Stimulated activated CD8-positive, alpha-beta memory T cell treated with anti-CD3 and anti-CD28 coated beads, Interleukin-7, amount 100 ng/mL, for 1 hour (primary cell): ENCODE measurements at places on chromosomes 3 and 15.

DNA sequence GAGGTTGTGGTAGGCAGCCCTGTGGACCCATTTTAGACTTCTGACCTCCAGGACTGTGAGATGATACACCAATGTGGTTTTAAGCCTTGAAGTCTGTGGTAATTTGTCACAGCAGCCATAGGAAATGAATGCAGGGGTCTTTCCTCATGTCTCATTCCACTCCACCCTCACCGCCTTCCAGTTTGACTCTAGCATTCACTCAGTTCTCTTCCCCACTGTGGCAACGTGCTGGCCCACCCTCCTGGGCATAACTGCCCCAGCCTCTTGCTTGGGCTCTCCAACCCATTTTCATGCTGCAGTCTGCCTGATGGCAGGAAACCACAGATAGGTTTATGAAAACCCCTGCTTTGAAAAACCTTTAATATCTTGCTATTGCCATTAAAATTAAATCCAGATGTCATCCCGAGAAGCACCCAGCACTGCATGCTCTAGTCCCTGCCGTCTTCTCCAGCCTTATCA is 7.3 kb upstream of the TRNT1 start:
- DNase-seq, result no peak

GRCh38 chr15:81098861-81099651 is 35.0 kb upstream of the CFAP161 start:
- DNase-seq, result no peak

GRCh38 chr15:85633859-85634258 is 160.9 kb downstream of the KLHL25 start:
- DNase-seq, result no peak

- DNase-seq, result no peak
These were observed 19.2 kb upstream of the GSK3B start for GRCh38 chr3:120113128-120114116.

GRCh38 chr3:157573780-157574378 is 70.7 kb upstream of the VEPH1 start:
- no peak for DNase-seq

DNA sequence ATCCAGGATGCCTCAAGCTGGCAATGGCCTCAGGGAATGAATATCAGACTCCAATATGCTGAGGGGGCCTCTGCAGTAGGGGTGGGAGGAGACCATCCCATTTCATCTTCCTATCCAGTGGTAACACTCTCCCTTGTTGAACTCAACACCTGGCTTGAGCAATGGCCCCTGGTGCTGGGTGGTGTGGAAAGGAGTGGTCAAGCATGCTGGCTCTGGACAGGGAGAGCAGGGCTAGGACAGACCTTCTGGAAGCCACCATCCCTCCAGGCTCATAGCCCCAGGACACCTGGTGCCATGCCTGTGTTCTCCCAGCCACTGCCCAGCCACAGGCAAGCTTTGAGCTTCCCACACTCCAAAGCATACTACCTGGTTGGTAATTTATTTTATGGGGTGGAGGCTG is 9.6 kb downstream of the DNAH1 start:
- no peak for DNase-seq

DNA sequence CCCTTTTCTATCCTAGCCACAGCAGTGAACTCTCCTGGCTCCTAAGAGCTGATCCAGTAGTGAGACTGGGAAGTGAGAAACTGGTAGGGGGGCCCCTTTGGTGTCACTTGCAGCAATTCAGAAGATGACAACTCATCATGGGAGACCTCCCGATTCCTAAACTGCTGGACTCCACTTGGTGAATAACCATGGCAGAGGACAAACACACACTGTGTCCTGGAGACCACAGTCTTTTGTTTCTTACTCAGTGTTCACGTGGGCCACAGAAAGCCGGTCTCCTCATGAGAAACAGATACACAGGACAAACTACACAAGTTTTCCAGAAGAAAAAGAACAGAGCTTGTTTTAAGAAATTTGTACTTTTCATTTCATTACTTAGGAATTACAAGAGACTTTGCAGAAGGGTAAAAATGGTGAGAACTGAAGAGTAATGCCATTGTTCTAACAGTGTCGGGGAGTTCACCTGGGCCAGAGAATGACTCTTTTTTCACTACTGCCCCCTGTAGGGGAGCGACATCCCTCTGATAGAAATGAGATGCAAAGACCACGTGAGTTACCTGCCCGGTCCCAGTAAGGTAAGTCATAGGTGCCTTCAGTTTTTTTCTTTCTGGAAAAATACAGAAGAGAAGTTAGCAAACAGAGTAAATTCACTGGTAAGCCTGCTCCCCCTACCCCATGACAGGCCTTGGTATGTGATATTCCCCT is 38.1 kb downstream of the ST3GAL6 start:
- DNase-seq, result no peak

DNA sequence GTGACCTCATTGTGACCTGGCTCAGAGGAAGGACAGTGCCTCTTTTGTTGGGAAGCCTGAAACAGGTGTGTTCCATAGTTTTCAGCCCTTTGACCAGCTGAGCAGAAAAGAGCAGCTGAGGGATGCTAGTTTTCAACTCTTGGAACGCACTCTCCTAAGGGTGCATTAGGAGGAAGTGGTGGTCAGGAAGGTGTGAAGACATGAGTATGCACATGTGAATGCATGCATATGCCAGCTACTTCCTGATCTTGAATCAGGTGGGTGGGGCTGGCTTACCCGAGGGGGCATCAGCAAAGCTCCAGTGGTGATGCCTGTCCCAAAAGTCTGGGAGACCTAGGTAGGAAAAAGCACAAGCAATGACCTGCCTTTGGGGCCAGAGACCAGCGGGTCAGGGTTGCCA is 23.3 kb upstream of the CEMIP start:
- no peak for DNase-seq

DNA sequence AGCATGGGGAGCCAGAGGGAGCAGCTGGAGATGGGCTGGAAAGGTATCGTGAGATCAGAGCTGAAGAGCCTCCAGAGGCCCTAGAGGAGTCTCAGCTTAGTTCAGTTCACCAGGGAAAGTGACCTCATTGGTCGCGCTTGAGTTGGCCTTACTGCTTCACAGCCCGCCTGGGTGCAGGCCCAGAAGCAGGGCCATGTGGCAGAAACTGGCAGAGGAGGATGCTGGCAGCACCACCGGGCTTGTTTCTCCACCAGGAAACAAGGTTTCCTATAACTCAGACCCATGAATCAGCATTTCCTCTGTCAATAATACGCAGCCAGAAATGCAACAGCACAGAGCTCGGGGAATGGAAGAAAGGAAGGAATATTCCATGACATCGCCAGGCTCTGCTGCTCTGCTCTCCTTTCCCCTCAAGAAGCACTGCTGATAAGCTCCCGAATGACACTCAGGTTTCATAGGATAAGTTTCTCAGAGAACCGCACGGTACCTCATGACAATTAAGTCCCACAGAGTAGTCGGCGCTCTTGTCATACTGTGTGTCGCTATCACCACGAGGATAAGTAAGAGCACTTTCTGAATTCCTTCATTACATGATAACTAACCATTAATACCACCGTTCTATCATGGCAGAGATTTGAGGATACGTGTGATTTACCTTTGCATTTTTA is 147.1 kb upstream of the LPP start:
- DNase-seq, result no peak

DNA sequence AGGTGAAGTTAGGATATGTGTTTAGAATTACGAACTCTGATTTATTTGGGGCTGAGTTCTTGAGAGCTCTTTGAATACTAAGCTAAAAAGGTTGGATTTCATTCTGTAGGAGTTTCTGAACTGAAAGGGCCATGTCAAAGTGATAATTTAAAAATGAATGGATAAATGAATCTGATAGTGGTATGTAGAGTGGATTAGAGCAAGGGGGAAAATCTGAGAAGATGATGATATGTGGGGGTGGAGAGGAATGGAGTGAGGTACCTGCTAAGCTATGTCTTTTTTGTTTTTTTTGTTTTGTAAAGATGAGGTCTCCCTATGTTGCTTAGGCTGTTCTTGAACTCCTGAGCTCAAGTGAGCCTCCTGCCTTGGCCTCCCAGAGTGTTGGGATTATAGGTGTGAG is 44.6 kb upstream of the SLC22A13 start:
- DNase-seq, result no peak

GRCh38 chr3:13275376-13276005 is 144.6 kb downstream of the NUP210 start:
- no peak for DNase-seq

DNA sequence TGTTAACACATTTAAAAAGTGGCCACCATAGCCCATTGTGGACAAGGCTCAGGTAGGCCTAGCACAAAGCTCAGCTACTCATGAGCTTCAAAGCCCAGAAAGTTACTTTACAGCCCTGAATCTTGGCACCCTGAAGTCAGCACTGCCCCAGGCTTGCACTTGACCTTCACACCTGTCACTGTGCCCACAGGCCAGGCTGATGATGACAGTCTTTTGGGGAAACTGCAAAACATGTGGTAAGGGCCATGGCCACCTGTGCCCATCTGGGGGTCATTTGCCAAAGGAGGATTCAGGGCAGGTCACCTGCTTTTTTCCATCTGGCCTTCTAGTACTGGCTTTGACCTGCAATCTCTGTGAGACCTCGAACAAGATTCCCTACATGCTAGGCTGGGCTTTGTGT is 11.0 kb downstream of the CHDH start:
- DNase-seq, result no peak

DNA sequence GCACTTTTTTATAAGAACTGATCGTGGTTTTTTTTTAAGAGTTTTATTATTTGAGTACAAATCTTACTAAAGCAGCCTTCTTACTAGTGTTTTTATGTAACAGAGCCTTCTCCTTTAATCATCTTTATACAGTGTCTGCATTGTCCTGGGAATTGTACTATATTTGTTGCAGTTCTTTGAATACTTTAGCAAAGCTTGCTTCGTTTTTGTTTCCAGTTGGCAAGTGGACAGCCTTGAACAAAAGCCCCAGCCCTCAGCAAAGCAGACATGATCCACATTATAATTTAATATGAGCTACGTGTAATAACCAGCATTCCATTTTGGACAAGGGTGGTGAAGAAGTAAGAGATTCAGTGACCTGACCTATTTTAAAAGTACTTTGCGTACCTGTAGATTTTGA is 112.2 kb upstream of the FLNB start:
- no peak for DNase-seq

DNA sequence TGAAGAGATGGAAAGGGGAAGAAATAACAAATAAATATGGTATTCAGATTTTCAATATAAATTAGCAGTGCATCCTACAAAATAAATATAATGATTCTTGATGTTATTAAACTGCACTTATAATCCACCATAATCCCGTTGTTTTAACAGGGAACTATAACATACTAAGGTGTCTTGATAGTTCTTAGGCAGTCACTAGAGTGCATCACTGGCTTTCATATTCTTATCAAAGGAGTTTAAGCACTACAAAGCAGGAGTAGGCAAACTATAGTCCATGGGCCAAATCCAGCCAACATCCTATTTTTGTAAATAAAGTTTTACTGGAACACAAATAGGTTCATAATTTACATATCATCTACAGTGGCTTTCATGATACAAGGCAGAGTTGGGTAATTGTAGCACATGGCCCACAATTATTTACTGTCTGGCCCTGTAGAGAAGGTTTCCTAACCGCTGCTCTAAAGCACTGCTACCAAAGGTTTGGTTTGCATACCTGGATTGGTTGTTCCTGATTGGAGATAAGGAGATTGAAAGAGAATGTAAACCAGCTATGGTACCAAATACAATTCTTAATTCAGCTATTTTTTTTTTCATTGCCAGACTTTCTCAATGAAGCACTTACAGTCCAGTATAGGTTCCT is 104.3 kb downstream of the ZNF280D start:
- DNase-seq, result no peak

- no peak for DNase-seq
These were observed 1.4 kb downstream of the FURIN start for GRCh38 chr15:90869601-90870353.

GRCh38 chr15:40486066-40486770 is 15.4 kb downstream of the CHST14 start:
- no peak for DNase-seq

- DNase-seq, result no peak
These were observed 229.9 kb downstream of the NR2F2 start for GRCh38 chr15:96560246-96560895.

DNA sequence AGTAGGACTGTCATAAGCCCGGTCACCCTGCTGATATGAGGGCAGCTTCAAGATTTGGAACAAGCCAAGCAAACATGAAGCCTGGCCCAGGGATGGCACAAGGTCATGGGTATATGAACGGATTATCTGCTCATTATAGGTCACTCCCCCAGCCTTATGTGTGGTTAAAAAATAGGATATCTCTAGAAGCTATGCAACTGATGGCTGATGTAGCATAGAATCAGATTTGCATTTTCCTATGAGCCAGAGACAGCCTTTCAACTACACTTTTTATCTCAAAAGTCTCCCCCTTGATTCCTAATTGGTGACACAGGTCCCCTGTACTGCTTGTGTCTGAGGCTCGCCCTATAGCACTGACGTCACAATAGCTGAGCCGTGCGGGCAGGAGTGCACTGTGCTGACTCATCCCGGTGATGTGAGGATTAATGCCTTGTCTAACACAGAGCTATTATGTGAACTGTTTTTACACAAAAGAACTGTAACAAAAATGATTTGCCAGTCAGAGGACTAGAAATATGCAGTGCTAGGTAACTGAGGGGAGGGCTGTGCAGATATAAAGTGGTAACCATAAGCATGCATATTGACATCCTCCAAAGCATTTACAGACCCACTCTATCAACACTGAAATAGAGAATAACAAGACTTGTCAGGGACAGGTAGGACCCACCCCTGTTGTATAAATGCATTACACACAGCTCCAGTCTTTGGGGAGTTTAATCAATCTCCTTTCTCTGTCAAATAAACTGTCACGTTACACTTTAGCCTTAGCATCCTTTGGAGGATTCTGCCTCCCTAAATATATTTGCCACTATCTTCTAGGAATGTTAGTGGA is 204.9 kb downstream of the TIGIT start:
- DNase-seq, result no peak

GRCh38 chr3:191362037-191362436 is 31.7 kb upstream of the UTS2B start:
- DNase-seq, result no peak

DNA sequence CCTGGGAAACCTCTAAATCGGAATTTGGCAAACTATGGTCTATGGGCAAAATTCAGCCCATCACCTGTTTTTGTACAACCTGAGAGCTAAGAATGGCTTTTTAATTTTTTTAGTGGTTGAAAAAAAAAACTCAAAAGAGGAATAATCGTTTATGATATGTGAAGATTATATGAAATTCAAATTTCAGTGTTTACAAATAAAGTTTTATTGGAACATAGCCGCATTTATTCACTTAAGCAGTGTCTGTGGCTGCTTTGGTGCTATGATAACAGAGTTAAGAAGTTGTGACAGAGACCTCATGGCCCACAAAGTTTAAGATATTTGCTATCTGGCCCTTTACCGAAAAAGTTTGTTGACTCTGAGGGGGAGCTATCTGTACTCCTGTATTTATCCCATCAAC is 36.4 kb upstream of the LACTB start:
- DNase-seq, result no peak

- no peak for DNase-seq
These were observed 40.1 kb upstream of the EPHB1 start for GRCh38 chr3:134754768-134755559.
